ENCODE measurements at places on chromosomes 7 and 10. TPM values are rescaled to one million over a fixed set of nuclear protein-coding genes. Genes with fewer than 3 reads are reported as not detected.

PDK4 gene
- total RNA-seq = 79.5 TPM

GRCh38 chr10:100869399-100869798 lies 43.4 kb upstream of the SLF2 start:
- no peaks in the 10 kb centered on the region for H3K27me3 ChIP-seq
- no peak overlapping the region for H3K27ac ChIP-seq
- no peak overlapping the region for H3K4me3 ChIP-seq
- no peaks in the 10 kb centered on the region for H3K4me1 ChIP-seq
- DNase-seq = no peak

GRCh38 chr10:119705434-119705831 lies 20.4 kb upstream of the INPP5F start:
- no peaks in the 10 kb centered on the region for H3K27me3 ChIP-seq
- DNase-seq = no peak
- peaks cover 2% of the 10 kb centered on the region for H3K4me1 ChIP-seq

- no peaks in the 10 kb centered on the region for H3K27me3 ChIP-seq
- H3K36me3 ChIP-seq = no peaks in the 10 kb centered on the region
- H3K4me1 ChIP-seq = no peaks in the 10 kb centered on the region
- DNase-seq = no peak
These were observed 39.7 kb downstream of the AHCYL2 start for GRCh38 chr7:129264534-129264933.

GRCh38 chr7:139675127-139676125 lies 102.4 kb downstream of the HIPK2 start:
- H3K4me3 ChIP-seq = no peak overlapping the region
- H3K27ac ChIP-seq = no peak overlapping the region
- peaks cover 11% of the 10 kb centered on the region for H3K4me1 ChIP-seq
- no peak for DNase-seq

GRCh38 chr7:7169296-7169695 lies 13.0 kb upstream of the C1GALT1 start:
- no peaks in the 10 kb centered on the region for H3K4me1 ChIP-seq
- no peak overlapping the region for H3K27ac ChIP-seq
- H3K27me3 ChIP-seq = no peaks in the 10 kb centered on the region
- no peak overlapping the region for H3K4me3 ChIP-seq
- no peaks in the 10 kb centered on the region for H3K36me3 ChIP-seq

KAZALD1 gene
- 30.0 TPM for total RNA-seq

GRCh38 chr10:33600381-33600780 lies 265.9 kb upstream of the NRP1 start:
- no peak overlapping the region for H3K4me3 ChIP-seq
- H3K27ac ChIP-seq = no peak overlapping the region
- H3K27me3 ChIP-seq = no peaks in the 10 kb centered on the region
- DNase-seq = no peak

DNA sequence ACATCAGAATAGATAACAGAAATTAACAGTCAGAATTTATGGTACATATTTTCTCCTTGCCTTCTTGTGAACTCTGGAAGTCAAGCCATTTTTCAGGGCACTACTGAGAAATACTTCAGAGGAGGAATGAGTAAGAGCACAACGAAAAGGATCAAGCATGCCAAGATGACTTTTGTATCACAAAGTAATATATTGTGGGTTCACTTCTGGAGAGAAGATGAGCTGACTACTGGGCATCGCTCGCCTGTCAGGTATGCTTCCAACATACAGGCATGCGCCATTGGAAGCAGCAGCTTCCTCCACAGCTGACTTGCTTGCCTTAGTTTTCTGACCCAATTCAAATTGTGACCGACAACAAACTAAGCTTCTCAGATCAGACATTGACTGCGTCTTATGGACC lies 137.3 kb downstream of the VTI1A start:
- no peaks in the 10 kb centered on the region for H3K36me3 ChIP-seq
- H3K27ac ChIP-seq = peak overlapping the region; percentile 48
- no peak for DNase-seq
- no peak overlapping the region for H3K4me3 ChIP-seq
- no peaks in the 10 kb centered on the region for H3K27me3 ChIP-seq

- no peaks in the 10 kb centered on the region for H3K27me3 ChIP-seq
- no peak overlapping the region for H3K4me3 ChIP-seq
- DNase-seq = no peak
- no peak overlapping the region for H3K27ac ChIP-seq
These were observed 289.9 kb upstream of the LRGUK start for GRCh38 chr7:133837224-133837623.

DNA sequence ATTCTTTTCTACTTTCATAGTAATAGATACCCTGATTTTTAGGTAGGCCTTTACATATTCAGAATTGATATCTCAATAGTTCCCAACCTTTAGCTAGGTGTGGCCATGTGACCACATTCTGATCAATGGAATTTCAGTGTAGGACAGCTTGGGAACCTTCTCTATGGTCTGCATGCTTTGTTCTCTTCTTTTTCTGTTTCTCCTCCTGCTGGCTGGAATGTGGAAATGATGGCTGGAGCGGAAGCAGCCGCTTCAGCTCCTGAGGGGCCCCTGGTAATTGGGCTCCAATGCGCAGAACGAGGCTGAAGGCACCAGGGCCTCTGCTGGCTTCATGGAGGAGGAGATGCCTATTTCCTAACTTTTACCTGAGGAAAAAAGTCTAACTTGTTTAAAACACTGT lies 152.6 kb downstream of the ZMYND11 start:
- peaks cover 10% of the 10 kb centered on the region for H3K36me3 ChIP-seq
- H3K4me1 ChIP-seq = peaks cover 20% of the 10 kb centered on the region
- DNase-seq = no peak
- no peak overlapping the region for H3K27ac ChIP-seq

ZNF804B gene
- total RNA-seq = not detected

- H3K4me3 ChIP-seq = peak overlapping the region; percentile 98
- H3K36me3 ChIP-seq = no peaks in the 10 kb centered on the region
- no peak for DNase-seq
- H3K27me3 ChIP-seq = no peaks in the 10 kb centered on the region
- H3K27ac ChIP-seq = no peak overlapping the region
- H3K4me1 ChIP-seq = peaks cover 22% of the 10 kb centered on the region
These were observed 638 bp downstream of the IQCE start for GRCh38 chr7:2559283-2559950.

DNA sequence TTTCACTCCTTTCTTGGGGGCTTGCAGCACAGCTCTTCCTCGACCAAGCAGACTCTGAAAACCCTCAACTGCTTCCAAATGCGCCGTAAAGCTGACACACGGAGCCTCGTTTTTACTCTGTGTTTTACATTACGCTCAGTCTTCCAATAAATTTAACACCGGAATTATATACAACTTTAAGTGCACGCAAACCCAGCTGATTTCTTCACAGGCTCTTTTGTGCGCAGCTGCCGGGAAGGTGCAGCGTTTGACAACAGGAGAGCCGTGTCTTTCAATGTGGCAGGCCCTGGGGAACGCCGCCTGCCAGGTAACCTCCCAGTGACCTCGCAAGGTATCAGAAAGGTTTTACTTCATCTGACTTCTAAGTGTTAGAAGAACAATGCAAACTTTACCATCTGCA lies 35.0 kb downstream of the GFRA1 start:
- no peak overlapping the region for H3K27ac ChIP-seq
- no peak for DNase-seq
- H3K27me3 ChIP-seq = no peaks in the 10 kb centered on the region
- H3K4me3 ChIP-seq = no peak overlapping the region
- no peaks in the 10 kb centered on the region for H3K36me3 ChIP-seq

DNA sequence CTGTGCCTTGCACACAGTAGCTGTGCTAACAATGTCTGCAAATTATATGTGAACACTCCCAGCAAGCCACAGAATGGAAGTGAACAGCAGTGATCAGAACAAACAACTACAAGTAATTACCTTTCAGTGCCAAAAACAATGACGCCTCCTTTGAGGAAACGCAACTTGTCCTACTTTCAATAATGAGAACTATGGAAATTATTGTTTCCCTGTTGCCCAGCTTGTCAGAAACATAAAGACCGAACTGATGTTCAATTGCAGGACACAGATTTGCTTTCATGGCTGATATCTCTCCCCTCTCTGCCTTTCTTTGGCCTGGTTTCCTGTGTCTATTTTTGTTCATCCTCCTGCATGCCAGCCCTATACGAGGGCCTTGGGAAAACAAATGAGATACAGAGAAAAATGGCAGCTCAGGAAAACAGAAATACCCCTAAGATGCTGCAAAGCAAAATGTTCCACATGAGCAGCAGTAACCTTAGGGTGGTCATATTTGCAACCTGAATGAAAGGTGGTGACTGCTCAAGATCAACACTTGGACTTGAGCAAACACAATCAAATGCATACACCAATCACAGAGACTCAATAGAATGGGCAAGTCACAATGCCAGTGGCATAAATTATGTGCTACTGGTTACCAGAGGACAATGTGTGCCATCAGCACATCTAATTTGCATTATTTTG lies 26.8 kb downstream of the COBL start:
- no peaks in the 10 kb centered on the region for H3K27me3 ChIP-seq
- H3K36me3 ChIP-seq = no peaks in the 10 kb centered on the region
- no peak overlapping the region for H3K27ac ChIP-seq
- no peak for DNase-seq
- no peak overlapping the region for H3K4me3 ChIP-seq

DNA sequence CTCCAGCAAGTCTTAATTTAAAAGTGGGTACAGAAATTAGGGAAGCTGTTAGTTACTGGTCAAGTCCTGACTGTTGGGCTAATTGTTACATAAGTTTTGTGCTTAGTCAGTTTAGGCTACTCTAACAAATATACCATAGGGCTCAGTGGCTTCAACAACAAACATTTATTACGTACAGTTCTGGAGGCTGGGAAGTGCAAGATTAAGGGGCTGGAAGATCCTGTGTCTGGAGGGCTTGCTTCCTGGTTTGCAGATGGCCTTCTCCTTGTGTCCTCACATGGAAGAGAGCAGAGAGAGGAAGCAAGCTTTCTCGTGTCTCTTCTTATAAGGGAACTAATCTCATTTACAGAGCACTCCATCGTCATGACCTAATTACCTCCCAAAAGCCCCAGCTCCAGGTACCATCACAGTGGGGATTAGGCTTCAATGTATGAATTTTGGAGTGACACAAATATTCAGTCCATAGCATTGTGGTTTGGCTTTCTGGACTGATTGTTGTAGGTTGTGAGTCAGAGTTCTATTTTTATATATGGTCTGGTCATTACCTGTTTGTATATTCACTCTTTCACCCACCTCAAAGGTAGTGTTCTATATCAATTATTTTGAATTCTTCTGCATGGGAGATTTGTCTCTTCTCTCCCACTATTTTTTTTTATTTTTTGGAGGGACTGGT lies 17.1 kb downstream of the ST7 start:
- no peak for DNase-seq
- H3K4me1 ChIP-seq = peaks cover 8% of the 10 kb centered on the region
- H3K36me3 ChIP-seq = no peaks in the 10 kb centered on the region
- H3K4me3 ChIP-seq = no peak overlapping the region
- H3K27me3 ChIP-seq = no peaks in the 10 kb centered on the region

TMEM184A gene
- total RNA-seq = not detected

DNA sequence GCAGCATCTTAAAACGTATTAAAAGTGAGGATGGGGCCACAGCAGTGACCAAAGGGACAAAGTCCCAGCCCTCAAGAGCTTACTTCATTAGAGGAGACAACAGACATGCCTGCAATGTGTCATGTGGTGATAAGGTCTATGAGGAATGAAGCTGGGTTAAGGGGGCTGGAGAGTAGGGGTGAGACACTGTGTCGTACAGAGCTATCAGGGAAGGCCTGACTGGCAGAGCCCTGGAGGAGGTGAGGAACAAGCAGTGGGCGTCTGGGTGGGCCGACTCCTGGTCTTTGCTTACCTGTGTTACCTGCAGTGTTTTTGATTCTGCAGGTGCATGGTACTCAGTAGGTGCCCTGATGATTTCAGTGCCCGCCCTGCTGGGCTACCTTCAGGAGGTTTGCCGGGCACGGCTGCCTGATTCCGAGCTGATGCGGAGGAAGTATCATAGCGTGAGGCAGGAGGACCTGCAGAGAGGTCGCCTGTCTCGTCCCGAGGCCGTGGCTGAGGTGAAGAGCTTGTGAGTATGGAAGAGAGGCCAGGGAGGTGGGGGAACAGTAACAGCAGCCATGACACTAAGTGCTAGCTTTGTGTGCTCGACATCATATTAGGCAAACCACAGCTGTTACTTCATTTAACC lies 7.6 kb downstream of the ZFYVE27 start:
- no peak overlapping the region for H3K4me3 ChIP-seq
- no peaks in the 10 kb centered on the region for H3K27me3 ChIP-seq
- H3K36me3 ChIP-seq = peaks cover 32% of the 10 kb centered on the region
- no peaks in the 10 kb centered on the region for H3K4me1 ChIP-seq

ZNF467 gene
- total RNA-seq = 7.4 TPM

Measured in thoracic aorta (tissue), 2 donors.